ENCODE measurements at places on chromosomes 2 and 18. TPM values are rescaled to one million over a fixed set of nuclear protein-coding genes. Genes with fewer than 3 reads are reported as not detected.

The MROH2A gene
- not detected for total RNA-seq

The DCDC2C gene
- total RNA-seq = not detected

The C2orf66 gene
- total RNA-seq = 0.27 TPM

The UGT1A10 gene
- 10.1 TPM for total RNA-seq

The CHRND gene
- 0.18 TPM for total RNA-seq

The GPAT2 gene
- total RNA-seq = 0.76 TPM

The SCYGR7 gene
- total RNA-seq = not detected

The AKAIN1 gene
- not detected for total RNA-seq

The TNS1 gene
- total RNA-seq = 9.6 TPM

DNA sequence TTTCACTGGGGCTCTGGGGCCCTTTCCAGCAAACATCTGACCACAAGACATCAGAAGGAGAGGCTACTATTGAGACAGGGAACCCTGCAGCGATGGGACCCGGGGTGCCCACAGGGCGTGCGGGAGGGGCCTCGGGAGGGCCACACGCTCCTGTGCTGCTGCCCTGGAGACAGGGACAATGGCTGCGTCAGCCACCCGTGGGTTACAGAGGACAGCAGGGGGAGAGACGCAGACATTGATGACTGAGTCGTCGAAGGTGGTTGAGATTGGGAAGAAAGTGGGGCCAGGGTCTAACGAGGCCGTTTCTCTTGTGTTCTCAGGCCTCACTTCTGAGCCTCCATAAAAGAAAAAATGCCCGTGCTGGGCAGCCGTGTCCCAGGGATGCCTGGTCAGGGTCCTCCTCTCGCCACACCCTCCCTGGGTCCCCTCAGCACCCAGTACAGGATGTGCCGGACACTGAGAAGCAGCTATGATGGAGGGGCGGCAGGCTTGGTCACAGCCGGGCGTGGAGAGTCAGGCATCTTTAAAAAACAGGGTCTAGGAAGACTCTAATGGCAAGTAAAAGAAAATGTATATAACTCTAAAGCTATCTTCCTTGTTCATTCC is 73.9 kb downstream of the NDUFA10 start:
- ATAC-seq = no peak

GRCh38 chr2:47558768-47559684 is 156.1 kb downstream of the MSH2 start:
- peak; percentile 93 for ATAC-seq

GRCh38 chr2:108614659-108615058 is 80.4 kb downstream of the LIMS1 start:
- ATAC-seq = no peak

DNA sequence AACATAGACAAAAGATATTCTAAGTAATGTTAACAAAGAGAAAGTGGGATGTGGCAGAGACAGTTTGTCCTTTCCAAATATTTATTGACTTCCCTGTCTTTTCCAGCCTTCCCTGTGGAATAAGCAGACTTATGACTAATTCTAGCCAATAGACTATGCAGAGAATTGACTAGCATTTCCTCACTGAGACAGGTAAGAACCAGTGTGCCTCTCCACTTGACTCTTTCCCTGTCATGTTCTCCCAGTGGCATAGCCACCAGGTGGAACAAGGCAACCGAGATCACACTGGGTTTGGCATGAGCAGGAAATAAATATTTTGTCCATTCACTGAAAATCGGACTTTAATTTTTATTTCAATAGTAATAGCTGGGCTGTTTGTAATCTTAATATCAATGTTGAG is 168.1 kb upstream of the CTAGE1 start:
- ATAC-seq = no peak

DNA sequence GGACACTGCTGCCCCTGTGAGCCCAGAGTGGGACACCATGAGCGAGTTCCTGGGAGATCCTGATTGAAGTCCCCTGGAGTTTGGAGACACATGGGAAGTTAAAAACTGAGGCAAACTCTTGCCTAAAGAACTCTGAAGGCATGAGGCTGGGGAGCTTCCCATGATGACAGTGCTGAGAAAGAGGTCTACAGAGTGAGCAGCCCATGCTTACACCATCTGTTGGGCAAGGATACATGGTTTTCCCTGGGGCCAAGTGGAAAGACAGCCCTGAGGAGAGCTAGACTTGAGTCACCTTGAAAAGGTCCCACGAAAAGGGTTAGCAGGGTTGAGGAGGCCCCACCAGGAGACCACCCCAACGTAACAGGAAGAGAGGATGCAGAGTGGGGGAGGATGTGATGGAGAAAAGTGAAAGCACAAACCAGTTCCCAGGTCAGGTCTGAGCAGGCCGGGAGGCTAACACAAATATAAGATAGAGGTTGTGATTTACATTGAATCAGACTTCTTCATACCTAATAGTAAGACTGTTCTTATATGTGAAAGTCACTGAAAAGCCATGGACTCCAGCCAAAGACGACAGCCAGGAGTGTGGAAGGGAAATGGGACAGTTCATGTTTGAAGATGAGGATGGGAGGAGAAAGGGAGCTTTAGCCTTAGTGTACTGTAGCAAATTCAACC is 13.5 kb upstream of the FEZ2 start:
- ATAC-seq = no peak

DNA sequence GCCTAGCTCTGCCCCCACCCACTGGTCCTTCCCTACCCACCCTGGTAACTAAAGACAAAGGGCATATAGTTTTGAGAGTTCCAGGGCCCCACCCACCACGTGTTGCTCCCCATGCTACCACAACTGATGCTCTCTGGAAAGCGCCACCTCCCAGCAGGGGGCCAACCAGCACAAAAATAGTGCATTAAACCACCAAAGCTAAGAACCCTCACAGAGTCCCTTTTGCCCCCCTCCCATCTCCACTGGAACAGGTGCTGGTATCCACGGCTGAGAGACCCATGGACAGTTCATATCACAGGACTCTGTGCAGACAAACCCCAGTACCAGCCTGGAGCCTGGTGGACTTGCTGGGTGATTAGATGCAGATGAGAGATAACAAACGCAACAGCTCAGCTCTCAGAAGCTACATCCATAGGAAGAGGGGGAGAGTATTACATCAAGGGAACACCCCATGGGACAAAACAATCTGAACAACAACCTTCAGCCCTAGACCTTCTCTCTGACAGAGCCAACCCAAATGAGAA is 715.9 kb downstream of the NUP35 start:
- no peak for ATAC-seq

DNA sequence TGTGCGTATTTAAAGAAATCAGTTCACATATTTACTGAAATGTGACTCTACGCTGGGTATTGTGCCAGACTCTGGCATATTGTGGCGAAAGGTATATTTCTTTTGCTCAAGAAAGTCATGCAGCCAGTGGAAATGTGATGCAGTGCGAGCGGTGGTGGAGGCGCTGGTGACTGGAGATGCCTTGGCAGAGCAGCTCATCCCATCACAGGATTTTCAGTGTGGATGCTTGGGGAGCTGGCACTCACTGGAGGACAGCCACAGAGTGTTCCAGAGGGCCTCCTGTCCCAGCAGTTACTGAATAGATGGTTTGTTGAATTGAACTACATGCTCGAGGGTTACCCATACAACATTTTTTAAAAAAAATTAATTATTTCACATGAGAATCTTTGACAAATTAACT is 117.6 kb downstream of the ZNF407 start:
- no peak for ATAC-seq

GRCh38 chr2:143877876-143878530 is 641.9 kb downstream of the ZEB2 start:
- no peak for ATAC-seq

DNA sequence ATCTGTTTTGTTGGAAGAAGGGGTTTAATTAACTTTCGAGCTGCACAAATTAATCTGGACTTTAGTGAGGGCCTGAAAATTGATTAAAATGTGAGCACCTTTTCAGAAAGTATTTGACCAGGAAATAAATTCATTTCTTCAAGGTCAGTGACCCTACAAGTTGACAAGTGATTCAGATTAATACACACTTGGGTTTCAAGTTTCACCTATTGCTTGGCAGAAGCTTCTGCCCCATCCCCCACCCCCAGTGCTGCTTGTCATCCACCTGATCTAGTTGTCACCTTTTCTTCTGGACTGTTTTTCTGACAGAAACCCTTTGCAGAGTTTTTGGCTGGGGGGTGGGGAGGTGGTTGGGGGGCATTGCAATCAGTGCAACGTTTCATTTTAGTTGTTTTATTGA is 46.2 kb downstream of the RPRM start:
- ATAC-seq = no peak

DNA sequence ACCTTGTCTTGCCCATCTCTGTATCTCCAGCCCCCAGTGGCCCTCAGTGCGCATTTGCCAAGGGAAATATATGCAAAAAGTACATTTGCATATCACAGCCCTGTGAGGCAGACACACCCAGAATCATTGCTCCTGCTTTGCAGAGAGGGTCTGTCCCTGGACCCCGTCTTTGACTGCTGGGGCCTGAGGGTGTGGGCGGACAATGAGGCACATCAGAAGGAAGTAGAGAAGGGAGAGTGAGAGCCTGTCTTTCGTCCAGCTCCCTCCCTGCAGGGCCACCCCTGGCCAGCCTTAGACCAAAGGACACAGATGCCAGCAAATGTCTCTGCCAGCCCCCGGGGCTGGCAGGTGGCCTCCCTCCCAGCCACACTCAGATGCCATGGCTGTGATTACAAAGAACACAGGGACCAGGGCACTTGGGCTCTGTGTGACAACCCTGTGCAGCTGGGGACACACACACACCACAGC is 516.2 kb upstream of the MYT1L start:
- peak; percentile 18 for ATAC-seq

DNA sequence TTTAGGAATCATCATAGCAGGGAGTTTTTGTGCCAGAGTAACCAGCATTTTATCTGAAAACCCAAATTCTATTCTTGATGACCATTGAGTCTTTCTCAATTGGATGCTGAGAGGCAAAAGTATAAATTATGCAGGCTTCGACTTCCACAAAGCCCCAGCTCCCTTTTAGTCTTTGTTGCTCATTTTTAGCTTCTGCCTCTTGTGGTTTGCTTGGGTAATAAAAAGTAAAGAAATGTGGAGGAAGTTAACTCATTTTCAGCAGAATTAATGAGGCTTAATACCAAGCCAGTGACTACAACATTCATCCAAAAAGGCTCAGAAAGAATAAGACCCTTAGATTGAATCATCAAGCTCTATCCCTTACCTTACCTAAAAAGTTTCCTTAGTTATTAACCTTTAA is 18.6 kb downstream of the ERMN start:
- no peak for ATAC-seq

DNA sequence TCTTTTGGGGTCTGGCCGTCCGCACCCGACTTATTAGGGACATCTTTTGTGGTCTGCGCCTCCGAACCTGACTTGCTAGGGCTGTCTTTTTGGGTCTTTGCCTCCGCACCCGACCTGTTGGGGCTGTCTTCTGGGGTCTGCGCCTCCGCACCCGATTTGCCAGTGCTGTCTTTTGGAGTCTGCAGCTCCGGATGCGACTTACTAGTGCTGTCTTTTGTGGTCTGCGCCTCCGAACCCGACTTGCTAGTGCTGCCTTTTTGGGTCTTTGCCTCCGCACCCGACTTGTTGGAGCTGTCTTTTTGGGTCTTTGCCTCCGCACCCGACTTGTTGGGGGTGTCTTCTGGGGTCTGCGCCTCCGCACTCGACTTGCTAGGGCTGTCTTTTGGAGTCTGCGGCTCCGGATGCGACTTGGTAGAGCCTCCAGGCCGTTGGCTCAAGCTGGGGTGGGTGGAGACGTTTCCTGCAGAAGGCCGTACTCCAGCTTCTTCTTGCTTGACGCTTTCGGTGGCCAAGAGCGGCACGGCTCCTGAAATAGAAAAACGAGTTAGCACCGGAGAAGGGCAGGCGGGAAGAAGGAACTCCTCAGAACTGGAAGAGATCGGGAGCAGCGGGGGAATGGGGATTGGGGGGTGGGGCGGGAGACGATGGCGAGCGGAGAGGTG is 498 bp downstream of the TGOLN2 start:
- ATAC-seq = peak; percentile 40

GRCh38 chr2:217658806-217659205 is 344.0 kb downstream of the TNS1 start:
- no peak for ATAC-seq

- no peak for ATAC-seq
Measured at GRCh38 chr18:50788284-50788683, 31.5 kb downstream of the MRO start.

- peak; percentile 56 for ATAC-seq
Measured at GRCh38 chr2:112705575-112705974, 15.2 kb upstream of the NT5DC4 start.

DNA sequence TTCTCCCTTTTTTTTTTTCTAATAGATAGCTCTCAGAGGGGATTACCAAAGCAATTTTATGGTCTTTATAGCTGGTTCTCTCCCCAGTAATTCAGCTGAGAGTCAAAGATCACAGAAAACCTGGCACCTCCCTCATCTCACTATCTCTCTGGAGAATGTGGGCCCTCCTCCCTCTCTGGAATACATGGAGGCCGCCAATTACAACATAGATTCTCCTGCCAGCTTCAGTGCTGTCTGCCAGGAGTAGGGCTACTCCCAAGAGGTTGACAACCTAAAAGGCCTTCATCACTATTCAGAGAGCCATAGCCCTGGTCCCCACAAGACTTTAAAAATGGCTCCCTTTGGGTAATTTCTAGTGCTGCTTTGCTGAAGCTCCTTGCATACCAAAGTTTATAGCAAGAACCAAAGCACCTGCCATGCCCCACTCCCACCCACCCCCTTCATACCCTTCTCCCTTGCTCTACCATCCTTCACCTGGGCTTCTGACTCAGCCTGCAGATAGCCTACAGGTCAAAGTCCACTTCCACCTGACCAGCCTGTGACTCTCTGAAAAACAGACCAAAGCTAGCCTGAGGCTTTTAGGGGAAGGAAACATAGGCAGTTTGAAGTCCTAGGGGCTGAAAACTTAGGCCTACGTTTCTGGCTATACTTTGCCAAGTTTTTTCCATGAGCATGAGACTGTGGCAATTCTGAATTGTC is 472.3 kb downstream of the TNS1 start:
- no peak for ATAC-seq

- ATAC-seq = peak; percentile 25
Measured at GRCh38 chr2:60554646-60555065, 1.2 kb upstream of the BCL11A start.

DNA sequence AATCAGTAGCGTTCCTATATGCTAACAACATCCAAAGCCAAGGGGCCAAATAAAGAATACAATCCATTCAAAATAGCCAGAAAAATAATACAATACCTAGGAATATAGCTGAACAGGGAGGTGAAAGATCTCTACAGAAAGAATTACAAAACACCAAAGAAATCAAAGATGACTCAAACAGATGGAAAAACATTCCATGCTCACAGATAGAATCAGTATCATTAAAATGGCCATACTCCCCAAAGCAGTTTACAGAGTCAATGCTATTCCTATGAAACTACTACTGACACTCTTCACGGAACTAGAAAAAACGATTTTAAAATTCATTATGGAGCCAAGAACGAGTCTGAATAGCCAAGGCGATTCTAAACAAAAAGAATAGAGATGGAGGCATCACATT is 57.4 kb downstream of the CCBE1 start:
- ATAC-seq = no peak

- no peak for ATAC-seq
Measured at GRCh38 chr2:182866095-182866460, 359 bp downstream of the FRZB start.

GRCh38 chr2:231139796-231140195 is 15.0 kb upstream of the HTR2B start:
- no peak for ATAC-seq
